ENCODE measurements at places on chromosomes 7 and 10.
A peak's percentile ranks its signal among the peaks of the same experiment; 100 is the strongest.

DNA sequence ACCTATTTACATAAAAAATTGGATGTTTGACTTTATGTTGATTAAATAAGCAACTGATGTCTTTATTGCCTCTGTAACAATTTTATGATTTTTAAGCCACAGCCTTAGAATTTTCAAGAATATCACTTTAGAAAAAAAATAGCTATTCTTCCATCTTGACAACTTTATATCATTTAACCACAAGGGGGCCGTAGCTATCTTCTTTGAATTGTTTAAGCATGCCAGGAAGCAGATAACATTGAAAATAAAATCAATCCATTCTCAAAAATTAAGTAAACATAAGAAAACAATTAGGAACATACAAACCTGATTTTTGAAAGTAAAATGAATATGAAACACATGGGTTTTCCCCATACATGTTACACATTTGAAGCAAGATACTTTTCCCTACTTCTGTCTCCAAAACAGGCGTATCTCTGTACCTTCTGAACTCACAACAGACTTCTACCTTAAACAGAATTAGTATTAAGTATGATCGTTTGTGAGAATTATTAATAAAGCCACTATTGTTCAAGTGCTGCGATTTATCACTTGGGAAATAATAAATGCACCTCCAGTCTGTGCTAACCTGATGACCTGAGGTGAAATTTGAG, 209.0 kb downstream of the CACNA2D1 start:
- DNase-seq = peak; percentile 77

GRCh38 chr10:77180104-77180503, 457.5 kb downstream of the KCNMA1 start:
- DNase-seq = no peak

- no peak for DNase-seq
These were observed 18.3 kb upstream of the PPIF start for GRCh38 chr10:79328737-79329504.

- DNase-seq = no peak
These were observed 330.6 kb upstream of the LRRN3 start for GRCh38 chr7:110760341-110760740.

GRCh38 chr7:211033-211714, 18.8 kb downstream of the FAM20C start:
- no peak for DNase-seq

DNA sequence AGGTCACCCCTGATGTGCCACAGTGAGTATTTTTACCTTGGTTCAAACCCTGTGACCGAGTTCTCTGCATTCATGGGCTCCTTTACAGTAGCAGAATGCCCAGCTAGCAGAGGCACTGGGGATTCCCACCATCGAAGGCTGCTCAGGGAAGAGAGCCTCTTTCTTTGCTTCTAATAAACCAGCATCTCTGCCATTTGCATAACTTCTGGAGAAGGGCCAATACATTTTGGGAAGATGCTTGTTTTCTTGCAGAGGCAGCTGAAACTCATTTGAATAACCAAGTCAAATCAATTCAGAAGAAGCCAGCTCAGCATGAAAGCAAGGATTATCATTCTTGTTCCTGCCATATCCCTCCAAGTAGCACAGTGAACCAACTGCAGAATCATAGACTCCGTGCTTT, 82.9 kb upstream of the WDR11 start:
- no peak for DNase-seq

- no peak for DNase-seq
These were observed 162.9 kb downstream of the EGFR start for GRCh38 chr7:55181762-55182161.

DNA sequence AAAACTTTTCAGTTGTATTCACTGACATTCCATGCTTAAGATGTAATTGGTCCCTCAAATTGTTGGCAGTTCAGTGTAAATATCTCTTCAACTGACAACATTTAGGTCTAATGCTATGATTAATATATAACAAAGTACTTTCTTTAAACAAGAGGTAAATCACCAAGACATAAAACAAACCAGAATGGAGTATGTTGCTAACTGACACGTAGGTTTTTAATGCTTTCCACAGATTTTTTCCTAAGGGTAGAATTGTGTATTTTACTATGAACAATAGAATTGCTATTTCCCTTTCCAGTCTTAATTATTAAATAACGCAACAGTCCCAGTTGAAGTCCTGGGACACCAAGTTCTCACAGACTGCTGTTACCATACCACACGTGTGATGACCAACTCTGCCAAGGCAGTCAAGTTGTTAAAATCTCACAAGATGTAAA, 4.1 kb downstream of the JCAD start:
- no peak for DNase-seq

DNA sequence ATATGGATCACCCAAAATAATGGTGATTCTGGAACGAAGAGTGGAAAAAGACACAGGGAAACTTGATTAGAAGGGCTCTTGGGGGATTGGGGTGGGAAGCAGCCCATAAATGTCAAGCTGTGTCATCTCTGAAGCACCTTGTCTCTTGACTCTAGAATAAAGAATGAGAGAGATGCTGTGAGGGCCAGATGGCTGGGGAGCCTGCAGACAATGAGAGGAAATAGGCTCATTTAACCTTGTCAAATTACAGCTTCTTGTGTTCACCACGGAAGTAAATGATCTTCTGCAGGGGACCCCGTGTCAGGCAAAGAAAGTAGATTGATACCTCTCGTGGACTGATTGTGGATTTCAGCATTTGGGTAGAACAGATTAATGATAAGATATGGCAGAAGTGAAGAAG, 159.3 kb downstream of the ST7 start:
- peak; percentile 92 for DNase-seq

- DNase-seq = no peak
These were observed 502 bp downstream of the ZNF3 start for GRCh38 chr7:100080907-100081534.

GRCh38 chr7:30214651-30215137, 69.7 kb upstream of the ZNRF2 start:
- DNase-seq = no peak

GRCh38 chr10:79320820-79321493, 26.3 kb upstream of the PPIF start:
- DNase-seq = no peak

GRCh38 chr7:2641406-2642393, 9.9 kb downstream of the TTYH3 start:
- DNase-seq = no peak

- DNase-seq = no peak
These were observed 93.6 kb downstream of the CTNNA3 start for GRCh38 chr10:67602268-67602950.

DNA sequence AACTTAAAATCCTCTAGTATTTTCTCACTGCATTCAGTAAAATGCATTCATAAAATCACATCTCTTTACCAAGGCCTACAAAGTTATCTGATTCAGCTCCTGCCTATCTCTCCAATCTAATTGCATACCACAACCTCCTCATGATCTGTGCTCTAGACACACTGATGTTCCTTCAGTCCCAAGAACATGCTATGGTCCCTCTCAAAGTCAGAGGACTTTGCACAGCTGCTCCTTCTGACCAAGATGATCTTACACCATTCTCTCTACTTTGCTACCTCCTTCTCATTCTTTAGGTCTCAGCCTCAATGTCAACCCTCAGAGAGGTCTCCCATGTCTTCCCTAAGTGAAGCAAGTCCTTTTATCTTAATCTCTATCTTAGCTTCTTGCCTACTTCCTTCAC, 45.5 kb downstream of the CAV1 start:
- DNase-seq = no peak

- DNase-seq = no peak
These were observed 132.4 kb downstream of the FAM53B start for GRCh38 chr10:124611738-124612137.

DNA sequence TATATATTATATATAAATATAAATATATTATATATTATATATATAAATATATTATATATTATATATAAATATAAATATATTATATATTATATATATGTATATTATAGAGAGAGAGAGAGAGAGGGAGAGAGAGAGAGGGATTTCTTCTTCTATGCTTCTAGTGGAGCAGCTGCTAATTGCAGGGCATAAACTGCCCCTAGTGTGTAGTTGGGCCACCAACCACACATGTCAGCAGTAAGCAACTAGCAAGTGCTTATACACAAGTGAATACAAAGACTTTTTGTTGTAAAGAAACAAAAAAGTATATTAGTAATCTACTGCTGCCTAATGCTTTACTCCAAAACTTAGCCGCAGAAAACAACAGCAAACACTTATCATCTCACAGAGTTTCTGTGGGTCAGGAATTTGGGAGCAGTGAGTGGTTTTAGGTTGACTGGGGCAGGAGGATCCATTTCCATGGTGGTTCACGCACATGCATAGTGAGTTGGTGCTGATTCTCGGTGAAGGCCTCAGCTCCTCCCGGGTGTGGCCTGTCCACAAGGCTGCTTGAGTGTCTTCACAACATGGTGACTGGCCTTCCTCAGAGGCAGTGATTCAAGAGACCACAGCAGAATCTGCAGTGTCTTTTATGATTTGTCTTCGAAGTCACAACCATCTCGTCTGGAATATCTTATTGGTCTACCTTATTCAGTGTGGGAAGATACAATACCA, 25.5 kb upstream of the BAG3 start:
- no peak for DNase-seq

GRCh38 chr10:23951841-23952240, 257.1 kb upstream of the KIAA1217 start:
- DNase-seq = no peak

GRCh38 chr7:47738563-47739166, 156.8 kb upstream of the TNS3 start:
- no peak for DNase-seq

DNA sequence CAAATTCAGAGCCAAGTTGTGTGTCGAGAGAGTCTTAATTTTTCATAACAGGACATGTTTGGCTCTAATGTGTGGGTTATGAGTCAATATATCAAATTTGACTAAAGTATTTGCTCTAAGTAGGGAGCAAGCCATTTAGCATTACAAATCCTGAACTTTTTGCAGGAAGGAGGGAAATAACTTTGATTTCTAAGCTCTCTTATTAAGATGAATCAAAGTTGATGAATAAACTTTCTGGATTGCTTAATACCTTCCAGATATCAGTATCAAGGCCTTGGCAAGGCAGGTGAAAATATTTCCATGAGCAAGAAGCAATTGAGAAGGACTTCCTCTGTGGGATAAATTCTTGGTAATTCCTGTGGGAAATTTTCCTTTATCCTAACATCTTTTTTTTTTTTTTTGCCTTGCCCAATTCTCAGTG, 258.8 kb downstream of the AHR start:
- DNase-seq = no peak

DNA sequence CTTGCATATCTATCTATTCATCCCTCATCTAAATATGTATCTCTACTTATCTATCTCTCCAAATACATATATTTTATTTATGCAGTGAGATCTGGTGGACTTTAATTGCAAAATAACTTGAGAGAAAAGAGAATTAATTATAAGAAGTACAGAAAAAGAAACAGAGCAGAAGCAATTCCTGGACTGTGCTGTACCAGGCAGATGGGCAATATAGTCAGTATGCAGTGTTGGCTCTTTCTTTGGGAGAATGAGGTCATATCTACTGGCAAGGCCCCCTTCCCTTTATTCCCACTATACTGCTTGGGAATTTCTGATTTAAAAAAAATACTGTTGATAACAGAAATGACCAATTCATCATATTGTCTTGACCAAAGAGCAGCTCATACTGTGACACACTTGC, 49.0 kb upstream of the TOMM7 start:
- no peak for DNase-seq

- DNase-seq = no peak
These were observed 385.5 kb downstream of the PCDH15 start for GRCh38 chr10:54415483-54415882.

- DNase-seq = no peak
These were observed 175.4 kb downstream of the SORCS3 start for GRCh38 chr10:104816501-104816900.

GRCh38 chr10:78137147-78137546, 103.5 kb downstream of the RPS24 start:
- no peak for DNase-seq

DNA sequence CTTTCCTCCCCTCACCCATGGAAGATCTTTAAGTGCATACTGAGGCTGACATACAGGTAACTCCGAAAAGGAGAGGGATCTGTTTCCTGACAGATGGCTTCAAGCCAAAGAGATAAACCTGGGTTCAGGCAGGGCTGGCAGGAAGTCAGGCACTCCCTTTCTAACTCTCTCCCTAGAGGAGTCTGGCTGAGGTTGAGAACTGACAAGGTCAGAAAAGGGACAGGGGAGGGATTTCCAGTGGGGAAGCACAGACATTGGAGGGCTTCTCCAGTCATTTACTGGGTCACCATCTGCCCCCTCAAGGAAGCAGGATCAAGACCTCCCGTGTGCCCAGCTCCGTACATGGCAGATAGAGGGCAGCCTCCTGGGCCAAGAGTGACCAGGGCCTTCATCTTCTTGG, 31.6 kb downstream of the TLX1 start:
- peak; percentile 69 for DNase-seq

GRCh38 chr10:130545697-130546096, 409.5 kb downstream of the GLRX3 start:
- no peak for DNase-seq

DNA sequence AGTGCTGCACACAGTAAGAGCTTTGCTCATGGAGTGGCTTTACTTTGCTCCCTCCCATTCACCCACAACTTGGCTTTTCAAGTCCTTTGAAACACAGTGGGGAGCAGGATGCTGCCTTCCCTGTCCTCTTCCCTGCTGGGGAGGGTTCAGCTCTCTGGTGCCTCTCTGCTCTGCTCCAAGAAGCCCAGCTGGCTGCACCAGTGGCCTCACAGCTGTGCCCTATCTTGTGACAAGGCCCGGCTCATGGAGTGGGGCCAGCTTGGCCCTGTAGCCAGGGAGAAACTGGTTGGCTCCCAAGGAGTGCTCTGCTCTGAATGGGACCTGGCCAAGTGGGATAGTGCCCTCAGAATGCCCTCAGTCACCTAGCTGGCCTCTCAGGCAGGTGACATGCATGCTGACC, 212.3 kb upstream of the ZMIZ1 start:
- no peak for DNase-seq

GRCh38 chr7:40436710-40437109, 301.9 kb downstream of the SUGCT start:
- DNase-seq = no peak

- no peak for DNase-seq
These were observed 91.0 kb upstream of the LANCL2 start for GRCh38 chr7:55274156-55274555.

GRCh38 chr7:140417456-140418155, 13.7 kb downstream of the RAB19 start:
- DNase-seq = peak; percentile 87

DNA sequence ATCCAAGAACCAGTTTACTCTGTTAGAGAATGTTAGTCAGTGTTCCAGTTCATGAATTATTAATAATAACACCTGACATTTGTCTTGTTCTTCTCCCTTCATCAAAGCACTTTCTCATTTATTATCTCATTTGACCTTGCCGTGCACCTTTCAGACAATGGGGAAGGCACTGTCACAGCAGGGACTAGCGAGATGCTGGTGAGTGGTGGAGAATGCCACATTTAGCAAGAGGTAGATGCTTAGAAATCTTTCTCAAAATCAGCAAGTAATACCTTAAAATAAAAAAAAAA, 34.2 kb upstream of the XRCC2 start:
- DNase-seq = no peak

GRCh38 chr10:59075576-59075975, 100.9 kb upstream of the PHYHIPL start:
- no peak for DNase-seq

GRCh38 chr7:20438694-20439376, 108.1 kb downstream of the ITGB8 start:
- DNase-seq = no peak

- DNase-seq = no peak
These were observed 48.5 kb downstream of the CCDC71L start for GRCh38 chr7:106612432-106612831.

Measured in NCI-H2171 treated with DMSO at 0.1 percent for 48 hours (cell line).